ENCODE measurements at places on chromosomes 3 and 15.

GRCh38 chr3:4224331-4224730 is 78.8 kb upstream of the SETMAR start:
- DNase-seq: no peak

GRCh38 chr3:142180761-142181362 is 31.5 kb upstream of the TFDP2 start:
- DNase-seq: peak; percentile 28

DNA sequence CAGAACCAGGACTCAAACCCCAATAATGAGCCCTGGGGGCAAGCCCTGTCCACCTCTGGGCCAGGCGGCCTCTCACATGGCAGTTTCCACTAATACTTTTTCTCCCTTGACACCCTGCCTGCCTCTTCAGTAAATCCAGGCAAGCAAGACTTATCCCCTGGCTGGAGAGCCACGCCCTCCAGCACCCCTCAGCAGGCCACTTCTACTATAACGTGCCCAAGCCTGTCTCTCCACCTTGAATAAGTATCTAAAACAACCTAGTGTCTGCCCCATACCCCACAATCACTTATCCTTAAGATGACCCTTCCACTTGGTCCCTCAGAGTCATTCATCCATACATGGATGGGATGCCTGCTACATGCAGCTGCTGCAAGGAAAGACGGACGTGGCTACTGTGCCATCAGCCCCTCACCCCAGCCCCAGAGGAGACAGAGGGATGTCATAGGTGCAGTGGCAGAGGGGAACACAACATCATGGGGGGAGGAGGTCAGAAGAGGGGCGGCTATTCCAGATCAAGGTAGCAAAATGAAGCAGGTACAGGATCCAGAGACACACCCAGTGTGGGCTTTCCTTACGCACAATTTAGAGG is 63.4 kb downstream of the LRIG1 start:
- no peak for DNase-seq

DNA sequence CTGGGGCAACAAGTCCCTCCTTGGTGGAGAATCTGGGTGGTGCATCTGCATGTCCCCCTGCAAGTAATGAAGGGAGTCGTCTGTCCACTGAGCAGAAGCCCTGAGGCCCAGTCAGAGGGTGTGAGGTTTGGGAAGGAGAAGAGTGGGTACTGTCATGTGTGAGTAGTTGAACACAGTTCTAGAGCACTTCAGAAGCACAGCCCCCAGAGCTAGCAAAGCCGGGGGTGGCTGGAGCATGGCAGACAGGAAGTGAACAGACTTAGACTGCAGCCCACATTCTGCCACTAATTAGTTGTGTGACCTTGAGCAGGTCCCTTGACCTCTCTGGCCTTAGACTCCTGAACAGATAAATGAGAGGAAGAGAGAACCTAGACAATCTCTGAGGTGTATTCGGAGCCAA is 207.6 kb downstream of the UACA start:
- no peak for DNase-seq

DNA sequence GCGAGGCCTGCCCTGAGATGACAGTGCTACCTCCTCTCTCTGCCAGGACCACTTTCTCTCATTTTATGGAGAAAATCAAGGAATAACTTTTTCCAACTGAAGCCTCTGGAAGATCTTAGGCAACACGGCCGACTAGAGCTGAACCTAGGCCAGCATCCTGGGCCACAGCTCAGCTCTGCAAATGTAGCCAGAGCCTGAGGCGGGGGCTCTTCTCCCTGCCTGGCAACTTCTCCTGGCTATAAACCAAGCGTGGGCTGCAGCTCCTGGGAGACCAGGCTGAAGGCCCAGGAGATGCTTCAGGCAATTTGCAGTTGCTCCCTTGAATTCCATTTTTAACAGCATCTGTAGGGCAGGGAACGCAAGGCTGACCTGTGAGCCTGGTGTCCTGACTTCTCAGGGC is 74.9 kb downstream of the CEMIP start:
- DNase-seq: no peak

GRCh38 chr3:159001711-159002110 is 199.9 kb downstream of the MFSD1 start:
- no peak for DNase-seq

GRCh38 chr3:169246158-169246557 is 417.4 kb downstream of the MECOM start:
- DNase-seq: no peak

GRCh38 chr3:170154569-170155143 is 26.9 kb downstream of the PHC3 start:
- DNase-seq: peak; percentile 29

- DNase-seq: no peak
Measured at GRCh38 chr3:71317749-71318457, 265.6 kb downstream of the FOXP1 start.

GRCh38 chr15:67820122-67820991 is 5.0 kb upstream of the SKOR1 start:
- DNase-seq: peak; percentile 9

All from CD8-positive, alpha-beta T cell (primary cell).